ENCODE measurements at places on chromosomes 6 and 20.

GRCh38 chr20:325889-326644 lies 715 bp downstream of the SOX12 start:
- DNase-seq = peak; percentile 68

GRCh38 chr20:48313324-48313723 lies 514.5 kb downstream of the PREX1 start:
- no peak for DNase-seq

GRCh38 chr20:11320033-11320432 lies 597.7 kb upstream of the BTBD3 start:
- no peak for DNase-seq

- no peak for DNase-seq
Measured at GRCh38 chr6:168043193-168043847, 35.7 kb downstream of the FRMD1 start.

DNA sequence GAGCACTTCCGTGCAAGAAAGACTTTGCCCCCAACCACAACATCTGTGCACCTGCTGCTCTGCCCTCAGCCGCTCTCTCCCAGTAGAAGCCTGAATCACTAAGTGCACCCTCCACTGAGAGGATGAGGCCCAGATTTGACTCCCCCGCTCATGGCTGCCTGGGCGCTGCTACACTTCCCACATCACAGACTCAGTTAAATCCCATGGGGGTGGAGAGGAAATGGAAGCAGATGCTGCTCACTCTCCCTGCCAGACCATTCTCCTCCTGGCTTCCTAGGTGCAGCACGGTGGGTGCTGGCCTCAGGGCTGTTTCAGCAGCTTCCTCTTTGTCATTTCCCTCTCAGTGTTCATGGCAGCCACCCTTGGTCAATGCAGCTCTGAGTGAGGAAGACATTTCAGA lies 4.8 kb downstream of the CST5 start:
- DNase-seq = no peak

DNA sequence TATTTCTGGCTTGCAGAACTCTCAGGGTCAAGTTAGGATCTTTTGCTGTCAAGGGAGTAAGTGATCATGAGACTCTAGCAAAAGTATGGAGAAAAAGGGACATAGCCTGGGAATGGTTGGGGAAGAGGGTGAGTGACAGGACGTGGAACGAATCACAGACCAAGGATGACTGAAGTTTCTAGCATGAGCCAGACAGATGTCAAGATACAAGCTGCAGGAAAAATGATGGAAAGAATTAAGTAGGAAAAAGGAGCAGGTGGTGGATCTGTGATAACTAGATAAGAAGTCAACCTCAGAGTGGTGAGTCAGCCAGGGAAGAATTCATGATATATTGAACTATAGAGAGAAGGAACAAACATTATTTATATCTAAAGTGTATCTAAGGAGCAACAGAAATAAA lies 159.8 kb upstream of the SYNDIG1 start:
- peak; percentile 42 for DNase-seq

GRCh38 chr6:139829576-139829975 lies 455.1 kb upstream of the CITED2 start:
- no peak for DNase-seq

DNA sequence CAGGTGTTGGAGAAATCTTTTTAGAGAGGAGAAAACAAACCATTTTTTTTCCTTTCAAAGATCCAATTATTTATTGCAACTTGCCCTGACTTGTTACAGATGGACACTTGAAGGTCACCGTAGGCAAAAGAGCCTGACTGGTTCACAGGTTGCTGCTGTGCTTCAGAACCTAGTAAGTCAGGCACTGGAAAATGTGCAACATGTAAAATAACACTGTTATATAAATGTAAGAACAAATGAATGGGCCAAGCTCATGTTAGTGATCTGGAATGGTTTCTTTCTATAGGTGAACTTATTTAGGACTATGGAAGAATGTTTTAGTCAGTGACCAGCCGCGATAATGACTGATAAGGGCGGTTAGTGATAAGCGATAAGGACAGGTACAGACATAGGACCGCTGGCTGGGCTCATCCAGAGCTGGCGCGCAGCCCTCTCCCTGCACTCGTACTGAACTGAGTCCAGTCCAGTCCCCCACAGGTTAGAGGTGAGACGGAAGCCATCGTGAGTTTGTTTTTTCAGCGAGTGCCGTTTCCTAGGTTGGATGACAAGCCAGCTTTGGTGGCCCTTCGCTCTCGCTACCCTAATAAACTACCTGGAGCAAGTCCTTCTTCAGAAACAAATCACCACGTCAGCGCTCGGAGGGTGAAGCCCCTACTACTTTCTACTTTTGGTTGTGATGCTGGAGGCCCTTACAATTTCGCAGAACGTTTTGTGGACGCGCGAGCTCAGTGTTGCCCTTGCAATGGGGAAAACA lies 94.4 kb upstream of the PRDM1 start:
- no peak for DNase-seq

GRCh38 chr6:110693296-110693695 lies 122.0 kb downstream of the CDK19 start:
- DNase-seq = no peak

- peak; percentile 8 for DNase-seq
Measured at GRCh38 chr20:11080010-11080409, 406.2 kb upstream of the JAG1 start.

DNA sequence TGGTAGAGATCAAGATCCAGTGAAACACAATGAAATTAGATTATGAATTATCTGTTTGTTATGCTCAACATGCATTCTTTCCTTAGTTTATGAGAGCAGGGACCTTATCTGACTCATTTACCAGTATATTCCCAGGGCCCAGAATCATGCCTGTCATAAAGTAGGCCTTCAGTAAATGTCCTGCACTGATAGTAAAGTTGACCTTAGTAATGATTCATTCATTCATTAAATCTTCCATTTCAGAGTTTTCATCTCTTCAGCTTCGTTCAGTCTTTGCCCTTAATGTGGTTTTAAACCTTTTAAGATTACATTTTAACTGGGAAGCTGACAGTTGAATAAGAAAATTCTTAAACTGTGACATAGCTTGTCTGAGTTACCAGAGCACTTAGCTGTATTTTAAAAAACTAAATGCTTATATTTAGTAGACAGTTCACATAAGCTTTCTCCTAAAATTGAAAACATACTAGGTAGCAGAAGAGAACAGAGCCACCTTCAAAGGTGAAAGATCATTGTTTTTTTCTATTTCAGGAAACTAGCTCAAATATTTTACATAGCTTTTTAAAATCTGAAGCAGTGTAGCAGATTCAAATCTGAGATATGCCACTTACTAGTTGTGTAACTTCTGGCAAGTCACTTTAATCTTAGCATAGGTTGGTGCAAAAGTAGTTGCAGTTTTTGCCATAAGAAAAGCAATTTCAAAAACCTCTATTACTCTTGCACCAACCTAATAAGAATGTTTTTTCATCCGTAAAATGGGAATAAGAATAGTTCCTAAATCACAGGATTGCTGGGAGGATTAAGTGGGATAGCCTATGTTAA lies 41.4 kb downstream of the MCM8 start:
- no peak for DNase-seq

- no peak for DNase-seq
Measured at GRCh38 chr6:48031711-48032110, 79.3 kb downstream of the PTCHD4 start.

- DNase-seq = no peak
Measured at GRCh38 chr20:47802975-47803374, 17.7 kb upstream of the SULF2 start.

DNA sequence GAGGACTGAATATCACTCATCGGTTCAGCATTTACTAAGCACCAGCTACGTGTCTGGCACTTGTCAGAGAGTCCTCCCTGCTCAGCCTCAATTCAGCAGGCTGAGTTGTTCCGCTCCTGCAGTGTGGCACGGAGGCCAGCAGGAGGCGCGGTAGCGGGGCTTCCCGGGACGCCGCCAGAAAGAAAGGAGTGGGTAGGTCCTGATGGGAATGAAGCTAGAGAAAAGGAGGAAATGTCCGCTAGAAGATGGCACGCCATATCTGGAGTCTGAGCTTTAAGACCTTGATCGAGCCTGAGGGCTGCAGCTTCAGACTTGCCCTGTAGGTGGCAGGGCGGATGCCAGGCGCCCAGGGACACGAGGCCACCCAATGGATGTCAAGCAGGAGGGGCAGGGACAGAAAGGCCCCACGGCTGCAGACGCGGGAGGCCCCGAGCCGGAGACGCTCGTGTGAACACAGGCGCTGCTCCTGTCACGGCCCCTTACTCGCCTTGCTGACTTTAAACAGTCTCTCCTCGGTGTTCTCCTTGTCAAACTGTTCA lies 18.7 kb downstream of the SERPINB6 start:
- peak; percentile 96 for DNase-seq
